ENCODE measurements at places on chromosomes 2 and 18. TPM values are rescaled to one million over a fixed set of nuclear protein-coding genes. Genes with fewer than 3 reads are reported as not detected.

DNA sequence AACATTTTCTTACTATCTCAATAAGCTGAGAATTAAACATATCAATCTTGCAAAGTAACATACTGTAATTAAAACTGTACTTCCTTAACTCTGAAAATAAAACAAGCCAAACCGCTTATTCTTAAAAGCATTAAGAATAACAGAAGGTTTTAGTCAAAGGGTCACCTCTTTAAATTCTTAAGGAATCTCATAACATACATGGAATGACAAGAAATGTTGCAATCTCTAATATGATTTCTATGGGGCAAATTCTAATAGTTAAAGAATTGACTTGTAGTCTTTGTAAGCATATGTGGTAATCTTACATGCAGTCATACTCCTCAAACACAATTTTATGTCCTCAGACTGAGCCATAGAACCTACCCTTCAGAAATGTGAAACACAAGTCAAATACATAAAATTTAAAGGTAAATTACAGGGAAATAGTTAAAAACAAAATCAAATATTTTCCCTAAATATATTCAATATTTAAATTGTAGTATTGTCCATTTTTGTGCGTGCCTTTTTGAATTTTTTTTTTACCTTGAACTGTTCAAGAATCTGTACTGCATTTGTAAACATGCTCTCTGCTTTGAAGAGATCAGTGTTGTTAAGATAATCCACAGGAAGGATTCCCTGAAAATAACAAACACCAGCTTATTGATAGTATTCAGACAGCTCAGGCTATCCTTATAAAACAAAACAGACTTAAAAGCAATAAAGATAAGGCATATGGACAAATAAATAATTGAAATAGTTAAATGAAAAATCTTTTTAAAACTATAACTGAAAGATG, 48.2 kb downstream of the PIGN start:
- H3K27me3 ChIP-seq: no peaks in the 10 kb centered on the region
- peaks cover 40% of the 10 kb centered on the region for H3K36me3 ChIP-seq
- H3K4me3 ChIP-seq: no peak overlapping the region
- no peak overlapping the region for H3K27ac ChIP-seq

- no peak overlapping the region for H3K27ac ChIP-seq
- H3K27me3 ChIP-seq: peaks cover 99% of the 10 kb centered on the region
- H3K36me3 ChIP-seq: no peaks in the 10 kb centered on the region
- no peak overlapping the region for H3K4me3 ChIP-seq
- H3K4me1 ChIP-seq: peaks cover 10% of the 10 kb centered on the region
Measured at GRCh38 chr2:176154576-176155252, 2.4 kb upstream of the HOXD3 start.

- no peak overlapping the region for H3K27ac ChIP-seq
- H3K27me3 ChIP-seq: no peaks in the 10 kb centered on the region
- H3K4me3 ChIP-seq: no peak overlapping the region
- no peaks in the 10 kb centered on the region for H3K36me3 ChIP-seq
- DNase-seq: no peak
Measured at GRCh38 chr2:7801212-7801611, 880.6 kb upstream of the ID2 start.

- DNase-seq: no peak
- H3K36me3 ChIP-seq: peaks cover 24% of the 10 kb centered on the region
- no peaks in the 10 kb centered on the region for H3K27me3 ChIP-seq
- H3K4me3 ChIP-seq: no peak overlapping the region
- H3K4me1 ChIP-seq: no peaks in the 10 kb centered on the region
- peak overlapping the region; percentile 62 for H3K27ac ChIP-seq
Measured at GRCh38 chr2:201465524-201465971, 14.0 kb downstream of the STRADB start.

- H3K27ac ChIP-seq: no peak overlapping the region
- H3K4me3 ChIP-seq: no peak overlapping the region
- H3K36me3 ChIP-seq: no peaks in the 10 kb centered on the region
- no peaks in the 10 kb centered on the region for H3K4me1 ChIP-seq
- no peak for DNase-seq
- no peaks in the 10 kb centered on the region for H3K27me3 ChIP-seq
Measured at GRCh38 chr2:205822579-205822978, 140.3 kb downstream of the NRP2 start.

DNA sequence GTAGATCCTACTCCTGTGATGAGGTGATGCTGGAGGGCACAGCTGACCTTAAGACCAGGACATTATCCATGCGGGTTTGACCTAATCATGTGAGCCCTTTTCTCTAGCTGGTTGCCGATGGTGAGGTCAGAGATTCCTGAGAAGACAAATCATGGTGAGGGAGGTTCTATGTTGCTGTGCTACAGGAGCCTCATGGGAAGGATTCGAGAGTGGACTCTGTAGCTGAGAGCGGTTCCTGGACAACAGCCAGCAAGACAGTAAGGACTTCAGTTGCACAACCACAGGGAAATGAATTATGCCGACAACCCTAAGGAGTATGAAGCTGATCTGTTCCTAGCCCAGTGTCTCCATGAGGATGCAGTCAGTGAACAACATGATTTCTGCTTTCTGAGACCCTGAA, 80.4 kb downstream of the EPB41L3 start:
- H3K27me3 ChIP-seq: no peaks in the 10 kb centered on the region
- DNase-seq: peak; percentile 95
- no peaks in the 10 kb centered on the region for H3K36me3 ChIP-seq

- peak overlapping the region; percentile 27 for H3K27ac ChIP-seq
- no peaks in the 10 kb centered on the region for H3K27me3 ChIP-seq
- H3K4me1 ChIP-seq: peaks cover 9% of the 10 kb centered on the region
- H3K4me3 ChIP-seq: no peak overlapping the region
- DNase-seq: no peak
- H3K36me3 ChIP-seq: no peaks in the 10 kb centered on the region
Measured at GRCh38 chr18:75170022-75170789, 38.7 kb downstream of the PTGR3 start.

DNA sequence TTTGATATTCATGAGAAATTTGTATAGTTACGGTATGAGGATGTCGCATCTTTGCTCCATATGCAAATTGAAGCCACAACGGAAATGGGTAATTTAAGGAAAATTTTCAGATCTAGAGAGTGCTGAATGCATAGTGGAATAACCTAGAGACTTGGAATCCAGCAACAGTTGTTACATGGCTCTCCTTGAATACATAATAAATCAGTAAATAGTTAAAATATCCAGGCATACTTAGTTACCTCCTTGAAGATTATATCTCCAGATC, 5.4 kb downstream of the REG1A start:
- no peaks in the 10 kb centered on the region for H3K27me3 ChIP-seq
- DNase-seq: no peak
- H3K36me3 ChIP-seq: no peaks in the 10 kb centered on the region
- H3K4me1 ChIP-seq: no peaks in the 10 kb centered on the region
- H3K4me3 ChIP-seq: no peak overlapping the region

GRCh38 chr2:134167015-134167414, 86.9 kb upstream of the MGAT5 start:
- H3K27me3 ChIP-seq: no peaks in the 10 kb centered on the region
- no peak overlapping the region for H3K4me3 ChIP-seq
- DNase-seq: no peak
- no peak overlapping the region for H3K27ac ChIP-seq
- H3K36me3 ChIP-seq: no peaks in the 10 kb centered on the region
- peaks cover 6% of the 10 kb centered on the region for H3K4me1 ChIP-seq

GRCh38 chr2:216974321-216975302, 114.7 kb upstream of the TNP1 start:
- peak overlapping the region; percentile 71 for H3K27ac ChIP-seq
- H3K27me3 ChIP-seq: no peaks in the 10 kb centered on the region

DNA sequence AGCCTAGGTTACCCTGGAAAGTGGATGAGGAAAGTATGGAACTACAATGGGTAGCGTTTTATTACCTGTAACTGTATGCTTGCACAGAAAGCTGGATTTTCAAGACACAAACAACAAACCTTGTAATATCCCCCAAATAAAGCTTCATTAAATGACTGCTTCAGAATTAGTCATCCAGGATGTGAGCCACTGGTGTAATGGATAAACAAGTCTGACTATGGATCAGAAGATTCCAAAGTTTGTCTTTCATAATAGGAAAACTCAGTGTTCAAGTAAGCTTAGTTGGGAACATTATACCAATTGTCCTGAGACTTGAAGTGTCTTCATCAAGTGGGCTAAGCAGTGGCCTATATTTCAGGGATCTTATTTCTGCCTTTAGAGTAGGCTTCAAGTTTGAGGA, 518.8 kb downstream of the LRP1B start:
- DNase-seq: no peak
- H3K27ac ChIP-seq: no peak overlapping the region
- H3K4me3 ChIP-seq: no peak overlapping the region
- no peaks in the 10 kb centered on the region for H3K36me3 ChIP-seq
- H3K27me3 ChIP-seq: no peaks in the 10 kb centered on the region
- H3K4me1 ChIP-seq: no peaks in the 10 kb centered on the region

DNA sequence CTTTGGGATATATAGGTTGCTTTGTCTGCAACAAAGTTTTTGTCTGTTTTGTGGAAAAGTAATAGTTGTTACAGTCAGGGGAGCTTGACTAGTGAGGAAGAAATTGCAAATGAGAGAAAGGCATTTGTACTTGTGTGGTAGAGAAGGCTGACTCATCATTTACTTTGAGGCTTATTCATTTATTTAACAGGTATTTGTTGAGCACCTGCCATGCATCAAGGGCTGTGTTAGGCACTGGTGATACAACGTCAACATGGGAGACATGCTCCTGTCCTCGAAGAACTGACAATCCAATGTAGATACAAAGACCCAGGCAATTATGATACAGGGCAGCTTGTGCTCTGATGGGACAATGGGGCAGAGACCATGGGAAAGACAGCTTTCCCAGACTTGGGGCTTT, 79.5 kb downstream of the UPP2 start:
- H3K27ac ChIP-seq: no peak overlapping the region
- H3K4me3 ChIP-seq: no peak overlapping the region
- H3K36me3 ChIP-seq: no peaks in the 10 kb centered on the region
- H3K4me1 ChIP-seq: no peaks in the 10 kb centered on the region
- DNase-seq: no peak

Gene EFR3B
- total RNA-seq: 1.4 TPM

Gene HOXD3
- total RNA-seq: 0.68 TPM

Gene SERPINB4
- total RNA-seq: not detected

Gene SPATA3
- total RNA-seq: not detected

Gene TRABD2A
- 0.36 TPM for total RNA-seq

Gene RAX
- total RNA-seq: not detected

Gene HNRNPA3
- 69.2 TPM for total RNA-seq

Gene TRAPPC12
- total RNA-seq: 48.5 TPM

Gene LYPD1
- total RNA-seq: 3.2 TPM

Gene C2orf80
- not detected for total RNA-seq

Gene ASIC4
- total RNA-seq: under 0.01 TPM

Gene BARD1
- total RNA-seq: 25.9 TPM

Data from sigmoid colon (tissue), 7 donors.